ENCODE measurements at places on chromosomes 2 and 18.

GRCh38 chr2:88452980-88453582, 588 bp upstream of the FOXI3 start:
- DNase-seq = no peak

- DNase-seq = no peak
Observed at GRCh38 chr2:53467467-53468180, 300.0 kb upstream of the CHAC2 start.

- no peak for DNase-seq
Observed at GRCh38 chr2:225667445-225667844, 267.9 kb downstream of the NYAP2 start.

DNA sequence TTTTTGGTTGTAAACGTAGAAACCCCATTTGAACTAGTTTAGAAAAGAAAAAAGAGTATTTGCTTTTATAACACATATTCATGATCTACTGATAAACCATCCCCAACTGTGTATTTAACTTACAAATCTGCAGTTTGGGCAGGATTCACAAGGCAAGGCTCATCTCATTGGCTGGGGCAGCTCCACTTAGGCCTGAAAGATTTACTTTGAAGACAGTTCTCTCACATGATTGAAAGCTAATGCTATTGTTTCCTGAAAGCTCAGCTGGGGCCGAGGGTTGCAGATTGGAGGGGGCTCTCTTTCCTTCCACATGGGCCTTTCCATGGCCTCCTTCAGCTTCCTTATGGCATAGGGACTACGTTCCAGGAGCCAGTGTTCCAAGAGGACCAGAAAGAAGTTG, 47.4 kb downstream of the ARHGAP15 start:
- DNase-seq = no peak

DNA sequence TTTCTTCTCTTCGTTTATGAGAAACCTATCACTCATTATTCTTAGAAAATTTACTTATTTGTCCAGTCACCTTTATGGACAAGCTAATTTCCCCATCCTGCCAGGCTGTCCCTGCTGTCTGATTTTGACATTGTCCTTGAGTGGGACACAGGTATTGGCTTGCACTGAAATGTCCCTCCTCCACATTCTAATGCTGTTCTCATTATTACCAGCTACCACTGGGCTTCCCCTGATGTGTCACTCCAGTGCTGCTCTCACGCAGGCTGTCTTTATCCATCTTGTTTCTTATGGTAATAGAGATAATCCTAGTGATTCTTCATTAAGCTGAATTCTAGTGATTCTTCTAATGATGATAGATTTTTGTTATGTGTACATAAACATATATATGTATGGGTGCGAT, 48.1 kb upstream of the RBMS1 start:
- DNase-seq = no peak

GRCh38 chr2:68426848-68427579, 40.1 kb downstream of the FBXO48 start:
- no peak for DNase-seq

DNA sequence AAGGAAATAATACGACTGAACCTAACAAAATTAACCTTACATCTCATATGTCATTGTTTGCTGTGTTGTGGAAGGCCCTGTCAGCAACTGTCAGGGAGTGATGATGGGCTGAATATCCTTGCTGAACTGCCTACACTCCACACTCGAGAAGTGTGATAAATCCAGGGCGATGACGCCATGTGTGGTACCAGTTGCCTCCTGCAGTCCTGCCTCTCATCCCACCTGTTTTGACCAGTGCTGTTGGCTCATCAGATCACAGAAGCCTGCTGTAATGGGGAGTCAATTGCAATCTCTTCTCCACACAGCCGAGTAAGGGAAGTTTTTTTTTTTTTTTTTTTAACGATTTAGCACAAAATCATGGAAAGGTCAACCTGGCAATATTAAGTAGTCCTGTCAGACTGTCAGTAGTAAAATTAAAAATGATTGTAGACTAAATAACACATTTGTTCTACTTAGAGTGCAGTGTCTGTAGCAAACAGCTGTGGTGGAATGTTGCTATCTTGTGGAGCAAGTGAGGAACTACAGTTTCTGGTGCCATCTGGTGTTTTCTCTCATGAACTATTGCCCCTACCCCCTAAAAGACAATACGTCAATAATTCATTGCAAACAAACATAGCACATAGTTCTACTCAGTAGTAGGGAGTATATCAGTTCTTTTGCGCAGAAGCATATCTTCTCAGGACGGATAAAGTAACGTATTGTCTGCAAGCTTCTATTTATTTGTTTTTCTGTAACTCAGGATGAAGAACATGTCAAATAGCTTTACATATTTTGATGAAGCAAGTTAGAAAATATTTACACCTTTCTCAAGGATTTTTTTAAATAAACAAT, 347.6 kb downstream of the CTNNA2 start:
- DNase-seq = no peak

DNA sequence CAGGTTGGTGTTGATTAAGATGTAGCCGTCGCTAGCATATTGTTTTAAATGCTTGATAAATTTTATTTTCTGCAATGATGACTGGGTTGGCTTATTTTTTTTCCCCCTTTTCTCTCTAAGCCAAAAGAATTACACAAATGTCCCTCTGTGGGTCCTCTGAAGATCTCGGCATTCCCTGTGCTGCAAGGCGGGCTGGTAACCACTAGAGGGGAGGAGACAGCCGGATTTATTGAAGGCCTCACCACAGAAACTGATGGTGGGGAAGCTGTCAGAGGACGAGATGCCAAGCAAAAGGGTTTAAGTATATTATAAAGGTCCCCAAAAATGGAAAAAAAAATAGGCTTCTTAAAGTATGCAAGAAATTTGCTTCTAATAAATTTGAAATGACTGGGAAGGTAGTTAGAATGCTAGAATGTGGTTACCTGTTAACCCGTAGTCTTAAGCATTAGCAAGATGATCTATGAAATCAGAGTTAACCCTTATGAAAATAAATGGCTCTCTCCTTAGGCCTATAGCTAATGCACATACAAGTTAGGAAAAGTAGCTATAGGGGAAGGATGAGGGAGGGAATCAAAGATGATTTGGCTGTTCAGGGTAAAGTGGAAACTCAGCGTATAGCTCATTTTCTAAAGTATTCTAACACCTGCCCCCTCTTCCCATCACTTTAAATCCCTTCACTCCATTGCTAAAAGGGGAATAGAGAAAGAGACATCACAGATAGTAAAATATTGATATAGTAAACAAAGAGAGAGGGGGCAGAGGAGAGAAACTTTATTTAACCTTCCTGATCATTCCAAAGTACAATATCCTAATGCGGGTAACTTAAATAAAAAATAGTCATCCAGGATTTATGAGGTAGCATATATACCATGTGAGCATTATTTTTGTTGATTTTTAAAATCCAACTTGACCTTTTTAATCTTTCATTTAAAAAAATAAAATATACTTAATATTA, 894.5 kb upstream of the POU3F3 start:
- no peak for DNase-seq

- no peak for DNase-seq
Observed at GRCh38 chr2:212592695-212593094, 54.1 kb upstream of the ERBB4 start.

DNA sequence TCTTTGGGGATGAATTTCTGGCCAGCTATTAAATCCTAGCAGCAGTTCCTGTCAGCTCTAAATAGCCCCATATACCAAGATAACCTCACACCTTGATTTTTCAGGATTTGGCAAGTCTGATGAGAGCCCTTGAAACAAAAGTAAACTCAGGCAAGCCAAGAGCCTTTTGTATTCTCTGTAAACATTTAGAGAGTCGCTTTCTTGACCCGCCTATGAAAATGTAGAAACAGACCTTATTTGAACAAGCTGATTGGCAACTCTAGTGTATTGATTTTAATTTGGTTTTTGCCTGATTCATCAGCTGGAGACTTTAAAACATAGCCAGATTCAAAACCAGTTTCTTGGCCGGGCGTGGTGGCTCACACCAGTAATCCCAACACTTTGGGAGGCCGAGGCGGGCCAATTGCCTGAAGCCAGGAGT, 43.4 kb downstream of the CABLES1 start:
- DNase-seq = no peak

DNA sequence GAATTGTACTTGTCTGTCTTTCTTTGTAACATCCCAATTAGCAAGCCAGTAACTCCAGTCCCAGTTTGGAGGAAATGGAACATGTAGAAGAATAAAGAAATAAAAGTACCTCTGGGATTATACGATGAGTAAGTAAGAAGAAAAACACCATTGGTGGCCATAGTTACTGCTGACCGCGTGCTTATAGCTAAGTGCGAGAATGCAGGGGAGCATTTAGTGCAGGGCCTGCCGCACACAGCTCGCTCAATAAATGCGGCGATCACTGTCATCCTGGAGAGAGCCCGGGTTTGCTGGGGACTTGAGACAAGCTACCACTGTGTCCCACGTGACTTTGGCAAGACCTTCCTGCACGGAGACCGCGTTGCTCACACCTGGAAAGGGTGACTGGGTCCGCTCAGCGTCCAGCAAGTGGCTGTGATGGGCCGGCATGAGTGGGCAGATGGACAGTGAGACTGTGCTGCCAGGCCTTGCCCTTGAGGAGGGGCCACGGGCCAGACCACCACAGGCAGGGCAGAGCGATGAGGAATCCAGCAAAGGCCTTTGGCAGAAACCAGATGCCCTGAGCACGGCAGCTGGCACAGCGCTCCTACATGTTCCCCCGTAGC, 54.8 kb downstream of the ADI1 start:
- DNase-seq = no peak

DNA sequence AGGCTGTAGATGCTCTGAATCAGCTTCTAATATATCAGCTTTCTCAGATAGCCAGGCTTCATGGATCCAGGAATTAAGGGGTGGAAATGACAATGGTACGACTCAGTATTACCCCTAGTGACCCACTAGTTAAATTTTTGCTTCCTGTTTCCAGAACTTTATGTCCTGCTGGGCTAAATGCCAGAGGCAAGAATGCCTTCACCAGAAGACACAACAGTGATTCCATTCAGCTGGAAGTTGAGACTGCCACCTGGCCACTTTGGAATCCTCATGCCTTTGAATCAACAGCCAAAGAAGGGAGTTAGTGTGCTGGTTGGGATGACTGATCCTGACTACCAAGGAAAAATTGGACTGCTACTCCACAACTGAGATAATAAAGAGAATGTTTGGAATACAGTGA, 239.1 kb downstream of the ASXL3 start:
- DNase-seq = no peak

DNA sequence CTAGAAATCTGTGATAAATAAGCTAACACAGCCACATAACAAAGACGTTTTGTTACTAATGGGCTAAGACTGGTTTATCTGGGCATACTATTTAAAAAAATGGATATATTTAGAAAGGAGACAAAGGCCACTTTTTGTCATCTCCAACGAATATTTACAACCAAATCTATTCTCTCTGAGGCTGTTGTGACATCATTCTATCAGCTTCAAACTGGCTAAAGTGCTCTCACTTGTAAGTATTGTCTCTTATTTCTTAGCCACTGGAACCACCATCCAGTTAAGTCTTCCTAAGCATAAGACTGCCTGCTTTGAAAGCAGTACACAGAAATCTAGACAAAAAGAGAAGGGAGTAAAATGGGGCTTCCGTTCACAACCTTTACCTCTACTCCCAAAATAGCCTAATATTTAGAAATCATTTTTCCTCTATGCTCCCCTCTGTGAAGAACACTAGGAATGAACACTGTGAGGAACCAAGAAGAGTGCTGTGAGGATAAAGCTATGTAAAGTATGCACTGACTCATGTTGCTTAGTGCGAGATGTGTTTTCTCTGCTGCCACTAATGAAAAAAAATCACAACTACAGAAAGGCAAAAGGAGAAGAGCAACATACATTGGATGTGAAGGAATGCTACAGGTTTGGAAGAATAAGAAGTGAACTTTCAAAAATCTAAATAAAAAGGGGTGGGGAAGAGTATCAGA, 264.1 kb downstream of the EXOC6B start:
- DNase-seq = no peak

- DNase-seq = no peak
Observed at GRCh38 chr2:217861334-217861877, 141.4 kb downstream of the TNS1 start.

DNA sequence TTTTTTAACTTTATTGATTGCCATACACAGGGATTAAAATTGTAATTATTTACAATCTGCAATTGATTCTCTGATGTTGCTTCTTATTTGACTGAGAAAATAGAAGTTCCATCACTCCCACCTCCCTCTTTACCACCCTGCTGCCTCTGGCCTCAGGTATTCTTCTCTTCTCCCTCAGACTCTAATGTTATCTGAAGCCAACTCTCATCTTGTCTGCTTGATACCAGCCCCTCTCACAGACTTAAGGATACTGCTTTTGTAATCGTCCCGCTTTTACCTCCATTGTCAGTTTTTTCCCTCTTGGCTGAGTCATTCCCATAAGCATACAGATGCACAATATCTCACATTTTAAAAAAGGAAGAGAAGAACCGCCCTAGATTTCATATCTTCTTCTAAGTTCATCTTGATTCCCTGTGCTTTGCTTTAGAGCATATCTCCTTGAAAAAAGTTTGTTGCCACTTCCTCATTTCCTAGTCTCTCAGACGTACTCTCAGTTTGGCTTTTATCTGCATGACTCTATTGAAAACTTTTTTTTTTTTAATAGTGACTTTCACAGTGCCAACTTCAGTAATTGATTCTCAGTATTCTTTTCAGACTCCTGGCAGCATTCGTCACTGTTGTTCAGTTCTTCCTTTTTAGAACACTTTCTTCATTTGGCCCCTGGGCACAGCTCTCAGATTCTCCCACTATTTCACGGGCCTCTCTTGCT, 31.1 kb downstream of the SPAG16 start:
- DNase-seq = no peak

- DNase-seq = no peak
Observed at GRCh38 chr2:68607837-68608236, 35.5 kb upstream of the PROKR1 start.

GRCh38 chr2:74070991-74071390, 76.7 kb downstream of the BOLA3 start:
- DNase-seq = no peak

GRCh38 chr2:45930396-45930792, 278.9 kb downstream of the PRKCE start:
- DNase-seq = no peak

Data from C1 segment of cervical spinal cord (tissue), 14 donors.